ENCODE measurements at places on chromosomes 13 and 19.

DNA sequence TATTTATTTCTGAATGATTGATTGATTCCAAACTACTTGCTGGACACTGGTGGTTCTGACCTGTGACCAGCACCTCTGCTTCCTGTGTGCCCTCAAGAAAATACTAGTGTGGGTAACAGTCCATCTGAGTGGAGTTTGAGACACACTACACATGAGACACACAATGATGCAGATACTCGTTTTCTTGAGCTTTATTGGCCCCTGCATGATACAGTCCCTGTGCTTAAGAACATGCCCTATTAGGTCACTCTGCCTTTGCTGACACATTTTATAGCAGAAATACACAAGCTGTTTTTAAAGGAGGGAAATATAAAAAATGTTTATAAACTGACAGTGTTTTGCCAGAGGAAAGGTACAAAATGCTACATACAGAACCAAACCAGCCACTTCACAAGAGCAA, 126.9 kb downstream of the STK24 start:
- no peak for DNase-seq

DNA sequence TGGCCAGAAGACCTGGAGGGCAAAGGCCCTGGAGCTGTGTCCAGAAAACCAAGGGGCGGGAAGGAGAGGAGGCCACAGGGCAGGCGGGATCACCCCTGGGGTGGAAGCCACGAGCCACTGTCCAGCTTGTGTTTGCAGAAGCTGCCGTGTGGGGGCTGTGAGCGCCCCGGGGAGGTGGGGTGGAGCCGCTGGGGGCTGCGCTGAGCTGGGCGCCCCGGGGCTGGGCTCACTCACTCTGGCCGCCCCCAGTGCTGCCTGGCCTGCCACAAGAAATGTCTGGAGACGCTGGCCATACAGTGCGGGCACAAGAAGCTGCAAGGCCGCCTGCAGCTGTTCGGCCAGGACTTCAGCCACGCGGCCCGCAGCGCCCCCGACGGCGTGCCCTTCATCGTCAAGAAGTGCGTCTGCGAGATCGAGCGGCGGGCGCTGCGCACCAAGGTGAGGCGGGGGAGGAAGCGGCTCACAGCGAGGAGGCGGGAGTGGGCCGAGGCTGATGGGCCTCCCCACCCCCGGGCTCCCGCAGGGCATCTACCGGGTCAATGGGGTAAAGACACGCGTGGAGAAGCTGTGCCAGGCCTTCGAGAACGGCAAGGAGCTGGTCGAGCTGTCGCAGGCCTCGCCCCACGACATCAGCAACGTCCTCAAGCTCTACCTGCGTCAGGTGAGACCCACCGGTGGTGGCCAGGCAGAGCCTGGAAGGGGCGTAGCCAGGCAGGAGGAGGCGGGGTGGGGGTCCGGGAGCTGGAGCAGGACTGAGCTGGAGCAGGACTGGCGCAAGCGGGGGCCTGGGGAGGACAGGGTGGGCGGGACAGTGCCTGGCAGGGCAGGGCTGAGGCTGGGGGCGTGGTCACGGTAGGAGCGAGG, 13.6 kb downstream of the POLR2E start:
- no peak for DNase-seq

- DNase-seq: peak; percentile 42
These were observed 58.3 kb upstream of the CLDN10 start for GRCh38 chr13:95494082-95494681.

DNA sequence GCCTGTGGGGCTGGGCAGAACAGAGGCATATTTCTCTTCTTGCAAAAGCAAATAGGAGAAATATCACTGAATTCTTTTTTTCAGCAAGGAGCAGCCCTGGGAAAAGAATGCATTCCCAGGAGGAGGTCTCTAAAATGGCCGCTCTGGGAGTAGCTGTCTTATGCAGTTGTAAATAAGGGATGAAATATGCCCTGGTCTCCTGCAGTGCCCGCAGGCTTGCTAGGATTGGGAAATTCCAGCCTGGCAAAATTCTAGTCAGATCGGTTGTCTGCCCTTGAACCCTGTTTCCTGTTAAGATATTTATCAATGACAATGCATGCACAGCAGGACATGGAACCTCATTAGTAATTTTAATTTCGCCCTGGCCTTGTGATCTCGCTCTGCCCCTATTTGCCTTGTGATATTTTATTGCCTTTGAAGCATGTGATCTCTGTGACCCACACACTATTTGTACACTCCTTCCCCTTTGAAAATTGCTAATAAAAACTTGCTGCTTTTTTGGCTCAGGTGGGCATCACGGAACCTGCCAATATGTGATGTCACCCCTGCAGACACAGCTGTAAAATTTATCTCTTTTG, 1993.2 kb downstream of the PCDH9 start:
- DNase-seq: no peak

DNA sequence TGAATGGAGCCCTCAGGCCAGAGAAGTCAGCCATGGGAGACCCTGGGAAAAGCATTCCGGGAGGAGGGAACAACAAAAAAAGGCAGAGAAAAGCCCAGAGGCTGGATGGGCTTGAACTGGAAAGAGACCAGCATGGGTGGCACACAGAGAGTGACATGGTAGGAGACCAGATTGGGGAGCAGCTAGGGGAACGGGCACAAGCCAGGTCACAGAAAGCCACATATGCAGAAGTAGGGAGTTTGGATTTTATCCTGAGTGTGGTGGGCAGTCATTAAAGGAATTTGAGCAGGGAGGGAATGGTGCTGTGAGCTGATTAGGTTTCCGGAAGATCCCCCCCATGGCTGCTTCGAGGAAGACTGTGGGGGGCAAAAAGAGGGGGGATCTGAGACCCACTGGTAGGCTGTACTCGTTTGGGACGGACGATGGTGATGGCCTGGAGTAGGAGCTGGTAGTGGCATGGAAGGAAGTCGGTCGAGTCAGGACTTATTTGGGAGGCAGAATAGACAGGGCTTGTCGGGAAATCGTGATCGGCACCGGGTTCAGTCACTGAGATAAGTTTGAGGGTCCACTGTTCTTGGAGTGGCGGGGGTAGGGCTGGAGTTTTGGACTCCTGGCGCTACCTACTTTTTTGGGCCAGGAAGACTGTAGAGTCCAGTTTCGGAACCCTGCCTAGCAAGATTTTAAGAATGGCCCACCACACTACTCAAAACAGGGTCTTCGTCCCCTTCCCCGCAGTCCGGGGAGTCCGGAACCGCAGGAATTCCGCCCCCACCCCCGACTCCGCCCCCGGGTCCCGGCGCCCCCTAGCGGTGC, 949 bp downstream of the SERTAD1 start:
- peak; percentile 21 for DNase-seq

GRCh38 chr13:75704927-75705288, 68.8 kb downstream of the LMO7 start:
- no peak for DNase-seq

DNA sequence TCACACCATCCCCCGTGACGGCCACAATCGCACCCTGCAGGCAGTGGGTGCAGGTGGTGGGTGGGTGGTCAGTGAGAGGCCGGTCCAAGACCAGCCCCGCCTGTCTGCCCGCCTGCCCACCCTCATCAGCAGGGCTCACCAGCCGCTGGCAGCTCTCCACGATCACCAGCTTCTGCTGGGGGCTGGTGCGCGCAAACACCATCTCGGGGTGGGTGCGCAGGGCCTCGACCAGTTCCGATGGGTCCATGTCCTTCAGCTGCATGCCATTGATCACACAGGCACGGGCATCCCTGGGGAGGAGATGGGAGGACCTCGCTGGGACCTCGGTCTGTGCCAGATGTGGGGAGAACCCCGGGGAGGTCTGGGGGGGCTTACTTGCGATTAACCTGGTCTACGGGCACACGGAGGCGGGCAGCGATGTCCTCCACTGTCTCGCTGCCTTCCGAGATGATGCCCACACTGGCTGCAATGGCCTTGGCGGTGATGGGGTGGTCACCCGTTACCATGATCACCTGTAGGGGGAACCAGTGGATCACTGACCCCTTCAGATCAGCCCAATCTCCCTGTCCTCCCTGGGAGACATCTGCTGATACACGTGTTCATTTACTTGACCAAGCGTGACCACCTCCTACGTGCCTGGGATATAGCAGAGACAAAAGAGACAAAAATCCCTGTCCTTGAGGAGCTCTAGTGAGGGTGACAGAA, 8.0 kb downstream of the ATP4A start:
- DNase-seq: no peak

DNA sequence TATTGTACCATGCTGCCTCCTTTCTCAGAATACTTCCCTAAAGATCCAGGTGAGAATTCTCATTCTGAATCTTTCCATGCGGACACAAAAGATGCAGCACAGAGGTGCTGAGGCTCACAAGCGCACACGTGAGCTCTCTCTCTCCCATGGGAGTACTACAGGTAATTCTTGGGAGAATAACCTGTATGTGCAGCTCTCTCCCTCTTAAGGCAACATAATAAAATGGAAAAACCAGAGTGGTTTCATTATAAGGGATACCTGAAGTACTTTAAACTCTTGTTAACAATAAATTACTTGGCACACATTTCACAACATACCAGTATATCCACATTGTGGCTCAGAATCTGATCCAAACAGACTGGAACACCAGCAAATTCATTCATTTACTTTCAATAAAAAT, 40.4 kb downstream of the INTS6 start:
- no peak for DNase-seq

DNA sequence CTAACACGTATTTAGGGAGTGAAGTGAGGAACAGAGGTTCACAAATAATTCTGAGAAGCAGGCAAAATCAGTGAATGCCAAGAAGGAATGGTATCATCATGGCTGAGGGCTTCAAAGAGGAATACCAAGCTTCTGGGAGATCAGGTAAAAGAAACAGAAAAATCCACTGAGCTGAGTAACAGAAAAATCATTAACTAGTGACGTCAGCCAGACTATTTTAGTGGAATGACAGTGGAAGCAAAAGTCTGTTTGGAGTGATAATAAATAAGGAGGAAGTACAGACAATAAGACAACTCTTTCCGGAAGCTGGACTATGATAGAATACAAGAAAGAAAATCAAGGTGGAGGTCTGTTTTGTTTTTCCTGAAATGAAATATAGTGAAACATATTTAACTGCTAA, 83.5 kb downstream of the SACS start:
- DNase-seq: no peak

DNA sequence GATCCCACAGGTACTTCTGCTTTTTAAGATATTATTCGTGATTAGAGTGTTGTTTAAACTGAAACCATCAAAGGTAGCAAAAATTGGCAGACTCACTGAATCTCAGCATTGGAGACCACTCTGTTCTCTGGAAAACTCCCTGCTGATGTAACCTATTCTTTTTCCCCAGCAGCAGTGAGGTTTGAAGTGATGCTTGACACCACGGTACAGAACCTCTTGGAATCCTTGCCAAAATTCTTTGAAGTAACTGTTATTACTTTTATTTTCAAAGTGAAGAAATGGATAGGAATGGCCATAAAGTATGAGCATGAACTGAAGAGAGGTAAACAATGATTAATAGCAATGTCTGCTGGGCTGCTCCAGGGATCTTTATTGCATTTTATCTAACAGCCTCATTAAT, 66.4 kb upstream of the KL start:
- DNase-seq: no peak

DNA sequence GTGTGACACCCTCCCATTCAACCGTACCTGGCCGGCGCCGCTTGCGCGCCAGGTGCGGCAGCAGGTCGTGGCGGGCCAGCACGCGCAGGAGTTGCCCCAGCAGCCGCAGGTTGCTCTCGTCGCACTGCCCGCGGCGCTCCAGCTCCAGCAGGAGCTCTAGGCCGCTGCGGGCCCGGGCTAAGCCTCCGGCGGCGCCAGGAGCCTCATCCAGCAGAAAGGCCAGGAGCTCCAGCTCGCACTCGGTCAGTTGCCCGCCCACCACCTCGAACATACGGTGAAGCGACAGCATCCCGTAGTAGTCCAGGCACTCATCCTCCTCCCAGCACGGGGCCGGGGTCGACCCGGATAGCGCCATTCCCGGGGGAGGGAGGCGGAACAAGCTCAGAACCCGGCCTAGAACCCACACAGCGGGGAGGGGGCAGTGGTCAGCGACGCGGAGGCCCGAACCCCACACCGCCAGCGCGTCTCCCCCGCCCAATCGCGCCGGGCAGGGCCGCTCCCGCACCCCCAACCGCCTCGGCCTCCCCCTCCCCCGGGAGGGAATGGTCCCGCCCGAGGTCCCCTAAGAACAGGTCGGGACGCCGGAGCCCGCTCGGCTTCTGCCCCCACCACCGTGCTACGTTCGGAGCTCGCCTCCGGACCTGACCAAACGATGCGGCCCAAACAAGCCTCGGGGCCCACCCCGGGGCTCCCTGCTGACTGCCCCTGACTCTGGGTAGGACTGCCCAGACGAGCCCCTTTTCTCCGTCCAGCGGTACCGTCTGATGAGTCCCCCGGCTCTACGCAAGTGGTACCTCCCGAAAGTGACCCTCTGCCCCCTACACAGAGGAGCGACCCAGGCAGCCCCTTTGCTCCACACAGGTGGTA, 591 bp downstream of the DEDD2 start:
- DNase-seq: no peak

DNA sequence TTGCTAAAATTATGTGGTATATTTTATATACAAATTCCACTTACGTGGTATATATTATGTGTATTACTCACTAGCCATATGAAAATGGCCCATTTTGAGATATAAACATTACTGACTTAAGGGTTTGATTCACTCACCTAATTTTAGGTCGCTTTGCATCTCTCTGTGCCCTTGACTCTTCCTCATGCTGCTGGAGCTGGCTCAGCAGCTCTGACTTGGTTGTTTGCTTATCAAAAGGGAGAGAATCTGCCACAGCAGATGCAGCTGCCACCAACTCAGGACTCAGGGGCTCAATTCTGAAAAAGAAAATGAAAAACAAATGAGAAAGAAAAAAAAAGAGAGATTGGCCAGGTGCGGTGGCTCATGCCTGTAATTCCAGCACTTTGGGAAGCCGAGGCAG, 12.2 kb downstream of the MRPS31 start:
- DNase-seq: no peak

DNA sequence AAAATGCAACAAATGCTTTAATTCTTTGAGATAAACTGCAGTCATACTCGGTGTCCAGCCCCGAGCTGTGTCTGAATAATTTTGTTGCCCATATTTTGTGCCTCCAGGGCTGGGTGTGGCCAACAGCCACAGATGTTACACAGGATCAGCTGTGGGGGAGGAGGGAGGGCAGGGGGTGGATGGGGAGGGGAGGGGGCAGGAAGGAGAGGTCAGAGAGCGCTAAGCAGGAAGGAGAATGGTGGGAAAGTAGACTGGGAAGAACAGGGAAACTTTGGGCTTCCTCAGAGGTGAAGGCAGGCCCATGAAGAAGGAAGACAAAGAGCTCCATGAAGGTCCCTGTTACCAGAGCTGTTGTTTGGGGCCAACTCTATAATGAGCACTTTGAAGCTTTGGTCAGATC, 295.8 kb downstream of the COG6 start:
- DNase-seq: no peak

DNA sequence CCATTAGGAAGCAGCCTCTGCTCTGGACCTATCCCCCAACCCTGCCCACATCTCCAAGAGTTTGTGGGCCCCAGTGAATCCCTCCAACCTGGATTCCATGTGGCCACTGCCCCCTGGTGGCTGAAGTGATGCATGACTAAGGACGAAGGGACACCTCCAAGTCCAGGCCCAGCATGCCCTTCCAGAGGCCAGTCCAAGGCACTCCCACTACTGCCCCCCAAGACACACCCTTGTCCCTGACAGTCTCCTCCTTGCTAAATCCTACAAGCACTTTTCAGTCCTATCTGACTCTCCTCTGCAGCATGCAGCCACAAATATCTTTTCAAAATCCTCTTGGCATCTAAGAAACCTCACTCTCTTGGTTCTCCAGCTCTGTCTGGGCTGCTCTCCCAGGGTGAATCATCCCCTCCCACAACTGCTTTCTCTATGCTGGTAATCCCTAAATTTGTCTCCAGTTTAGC, 33.0 kb downstream of the DEDD2 start:
- peak; percentile 72 for DNase-seq

- DNase-seq: no peak
These were observed 20.8 kb upstream of the ZNRF4 start for GRCh38 chr19:5434351-5434917.
